ENCODE measurements at places on chromosomes 7 and 10.

DNA sequence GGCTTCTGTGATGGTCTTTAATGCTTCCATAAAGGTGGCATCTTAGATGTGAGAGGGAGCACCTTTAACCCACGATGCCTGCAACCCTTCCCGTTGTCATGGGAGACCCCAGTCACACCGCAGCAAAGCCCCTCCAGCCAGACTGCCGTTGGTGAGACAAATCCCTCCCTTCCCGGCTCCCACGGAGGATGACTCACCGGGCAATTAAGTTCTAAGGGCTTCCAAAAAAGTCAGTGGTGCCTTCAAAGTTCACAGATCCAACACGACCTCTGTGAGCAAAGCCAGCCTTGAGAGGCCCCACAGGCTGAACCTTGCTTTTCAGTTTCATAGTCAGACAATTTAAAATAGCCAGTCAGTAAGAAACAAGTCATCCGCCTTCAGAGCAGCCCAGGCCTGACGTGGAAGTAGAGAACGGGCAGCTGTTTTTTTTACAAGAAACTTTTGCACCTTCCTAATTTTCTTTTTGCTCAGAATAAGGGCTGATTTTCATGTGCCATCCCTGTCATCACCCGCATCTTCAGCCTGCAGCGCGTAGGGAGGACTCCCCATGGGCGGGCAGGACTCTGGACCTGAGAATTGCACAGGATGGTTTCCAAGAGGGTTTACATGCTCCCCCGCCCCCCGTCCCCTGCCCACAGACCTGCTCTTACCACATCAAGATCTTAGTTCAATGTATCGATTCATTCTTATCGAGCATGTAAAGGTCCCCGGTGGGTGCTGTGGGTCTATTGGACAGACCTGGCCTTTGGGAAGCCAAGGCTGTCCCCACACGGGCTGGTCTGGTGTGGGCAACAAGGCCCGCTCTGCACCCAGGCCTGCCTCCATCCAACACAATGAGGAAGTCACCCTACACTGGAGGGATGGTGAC is 333.9 kb downstream of the DNAJB6 start:
- DNase-seq, result no peak

DNA sequence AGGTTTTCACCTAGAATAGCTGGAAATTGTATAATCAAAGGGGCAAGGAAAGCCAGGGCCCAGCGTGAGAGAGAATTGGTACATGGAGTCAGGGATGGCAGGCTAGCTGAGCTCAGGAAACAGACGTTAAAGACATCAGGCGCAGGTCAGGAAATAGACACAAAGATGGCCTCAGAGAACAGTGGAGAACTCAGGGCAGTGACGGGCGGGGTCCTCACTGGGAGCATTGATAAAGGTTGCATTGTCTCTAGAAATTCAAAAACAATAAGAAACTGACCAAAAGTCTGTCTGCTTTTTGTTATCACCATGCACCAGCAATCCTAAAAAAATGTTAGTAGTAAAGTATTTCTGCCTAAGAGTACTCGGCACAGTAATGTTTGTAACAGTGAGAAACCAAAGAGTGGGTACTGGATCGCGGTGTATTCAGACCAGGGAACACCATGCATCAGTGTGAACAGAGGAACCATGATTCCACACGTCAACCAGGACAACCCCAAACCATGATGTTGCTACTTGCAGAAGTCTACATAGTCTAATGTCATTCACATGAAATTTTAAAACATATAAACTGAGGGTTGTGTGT is 81.9 kb upstream of the AUTS2 start:
- no peak for DNase-seq

- no peak for DNase-seq
Observed at GRCh38 chr10:20993389-20993788, 96.3 kb upstream of the NEBL start.

- no peak for DNase-seq
Observed at GRCh38 chr7:142357953-142358520, 100.2 kb upstream of the PRSS58 start.

DNA sequence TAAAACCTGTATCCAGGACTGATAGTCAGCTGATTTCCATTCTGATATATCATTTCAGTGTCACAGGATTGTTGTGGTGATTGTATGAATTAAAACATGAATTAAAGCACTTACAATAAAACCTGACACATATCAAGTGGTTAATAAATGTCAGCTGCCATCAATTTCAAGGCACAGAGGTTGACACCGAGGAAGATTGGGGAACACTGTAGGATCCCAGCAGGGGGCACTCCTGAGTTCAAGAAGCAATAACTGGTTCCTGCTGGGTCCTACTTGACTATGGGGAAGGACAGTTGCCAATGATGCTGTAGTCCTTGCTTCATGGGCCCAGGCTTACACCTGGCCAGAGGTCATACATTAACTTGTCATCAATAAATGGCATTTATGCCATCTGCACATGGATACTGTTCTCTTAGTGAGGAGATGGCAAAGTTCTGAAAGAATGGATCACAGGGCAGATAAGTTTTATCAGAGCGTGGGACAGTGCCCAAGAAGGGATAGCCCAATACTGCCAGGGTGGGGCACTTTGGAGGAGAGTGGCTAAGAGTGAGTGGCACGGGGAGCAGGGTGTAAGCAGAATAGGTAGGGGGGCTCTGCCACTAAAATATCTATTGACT is 24.1 kb downstream of the FZD1 start:
- DNase-seq, result peak; percentile 46

GRCh38 chr7:107996072-107996882 is 6.7 kb downstream of the LAMB1 start:
- DNase-seq, result no peak

GRCh38 chr7:139916717-139917395 is 87.8 kb downstream of the TBXAS1 start:
- DNase-seq, result no peak

GRCh38 chr10:120474956-120475355 is 17.9 kb downstream of the PLPP4 start:
- no peak for DNase-seq

DNA sequence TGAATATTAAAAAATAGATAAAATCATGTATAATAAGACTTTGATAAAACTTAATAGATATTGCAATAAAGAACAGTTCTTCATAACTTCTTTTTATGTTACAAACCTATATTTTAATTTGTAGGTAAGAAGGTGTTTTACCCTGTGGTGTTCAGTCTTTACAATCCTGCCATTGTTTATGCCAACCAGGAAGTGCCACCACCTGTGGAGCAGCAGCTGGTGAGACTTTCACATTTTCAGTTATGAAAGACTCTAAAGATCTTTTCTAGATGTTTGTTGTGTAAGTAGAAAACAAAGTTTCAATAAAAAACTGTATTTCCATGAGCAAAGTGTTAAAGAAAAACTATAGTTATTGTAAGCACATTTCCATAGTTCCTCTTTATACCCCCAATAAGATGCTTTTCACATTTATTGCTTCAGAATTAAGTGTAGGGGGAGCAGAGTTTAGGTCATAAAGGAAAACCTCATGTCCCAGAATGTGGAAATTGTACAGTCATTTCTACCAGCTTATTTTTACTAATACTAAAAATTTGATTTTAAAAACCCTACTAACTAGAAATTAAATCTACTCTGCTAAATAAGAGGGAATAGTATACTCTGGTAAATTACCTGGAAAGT is 28.7 kb downstream of the CSGALNACT2 start:
- no peak for DNase-seq

- no peak for DNase-seq
Observed at GRCh38 chr7:14389595-14389994, 400.1 kb upstream of the ETV1 start.

DNA sequence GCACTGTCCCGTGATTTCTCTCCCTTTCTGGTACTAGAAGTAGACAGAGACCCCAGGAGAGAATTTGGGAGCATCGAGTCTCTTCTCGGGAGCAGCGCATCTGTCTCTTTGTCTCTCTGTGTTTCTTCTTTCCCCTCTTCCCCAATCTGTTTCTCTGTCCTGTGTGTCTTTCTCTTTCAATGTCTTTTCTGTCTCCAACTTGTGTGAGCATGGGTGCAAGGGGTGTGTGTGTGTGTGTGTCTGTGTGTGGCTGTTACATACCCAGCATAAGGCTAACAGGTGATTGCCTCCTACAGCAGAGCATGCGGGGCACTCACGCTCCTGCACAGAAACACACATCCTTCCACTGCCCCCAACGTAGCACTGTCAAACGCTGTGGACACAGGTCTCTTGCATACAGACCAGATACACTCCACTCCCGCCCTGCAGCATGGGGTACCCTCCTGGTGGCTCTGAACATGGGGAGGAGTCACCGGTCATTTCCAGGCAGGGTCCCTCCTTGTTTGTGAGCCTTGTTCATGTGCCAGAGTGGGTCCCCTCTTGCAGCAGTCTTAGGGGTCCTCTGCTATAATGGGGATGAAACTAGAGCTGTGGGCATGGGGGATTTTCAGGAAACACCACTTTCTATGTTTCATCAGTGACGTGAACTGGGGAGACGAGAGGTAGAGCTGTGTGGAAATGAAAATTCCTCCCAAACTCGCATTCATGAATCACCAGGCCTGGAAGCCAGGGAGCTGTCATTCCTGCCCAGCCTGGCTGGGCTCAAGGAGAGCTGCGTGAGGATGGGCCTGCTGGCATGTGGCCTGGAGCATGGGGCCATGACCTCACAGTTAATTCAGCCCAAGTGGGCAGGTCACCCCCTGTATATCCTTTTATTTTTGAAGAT is 980 bp downstream of the ADAMTS14 start:
- DNase-seq, result no peak

- no peak for DNase-seq
Observed at GRCh38 chr10:101818872-101819633, 809 bp upstream of the OGA start.

GRCh38 chr10:92923416-92923815 is 75.1 kb downstream of the EXOC6 start:
- no peak for DNase-seq

DNA sequence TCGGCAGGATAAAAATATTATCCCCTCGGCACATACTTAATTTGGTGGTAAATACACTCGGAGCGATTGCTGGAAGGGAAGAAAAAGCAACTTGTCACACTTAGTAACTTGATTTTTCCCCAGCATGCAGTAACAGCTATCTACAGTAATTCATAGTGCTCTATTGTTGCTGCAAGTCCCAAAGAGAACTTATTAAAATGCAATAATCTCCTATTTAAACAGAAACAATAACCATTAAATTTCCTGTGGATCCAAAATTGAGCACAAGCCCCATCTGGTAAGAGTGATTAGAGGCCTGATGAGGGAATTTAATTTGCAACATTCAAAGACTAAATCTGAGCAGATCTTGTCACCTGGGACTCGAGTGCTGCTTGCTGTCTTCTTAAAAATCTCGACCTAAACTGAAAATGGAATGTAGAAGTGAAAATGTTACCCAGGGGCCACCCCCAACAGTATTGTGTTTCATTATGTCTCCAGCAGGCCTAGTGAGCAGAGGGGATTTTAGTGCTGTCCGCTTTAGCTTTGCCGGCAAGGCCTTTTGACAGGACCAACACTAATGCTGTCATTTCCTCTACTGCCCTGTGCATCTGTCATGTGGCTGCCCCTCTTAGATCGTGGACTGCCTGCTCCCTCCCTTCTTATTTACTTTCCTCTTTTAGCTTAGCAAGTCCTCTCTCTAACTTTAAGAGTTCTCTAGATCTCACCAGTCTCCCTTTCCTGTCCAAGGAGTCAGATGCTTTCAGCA is 639.7 kb downstream of the AUTS2 start:
- DNase-seq, result no peak

DNA sequence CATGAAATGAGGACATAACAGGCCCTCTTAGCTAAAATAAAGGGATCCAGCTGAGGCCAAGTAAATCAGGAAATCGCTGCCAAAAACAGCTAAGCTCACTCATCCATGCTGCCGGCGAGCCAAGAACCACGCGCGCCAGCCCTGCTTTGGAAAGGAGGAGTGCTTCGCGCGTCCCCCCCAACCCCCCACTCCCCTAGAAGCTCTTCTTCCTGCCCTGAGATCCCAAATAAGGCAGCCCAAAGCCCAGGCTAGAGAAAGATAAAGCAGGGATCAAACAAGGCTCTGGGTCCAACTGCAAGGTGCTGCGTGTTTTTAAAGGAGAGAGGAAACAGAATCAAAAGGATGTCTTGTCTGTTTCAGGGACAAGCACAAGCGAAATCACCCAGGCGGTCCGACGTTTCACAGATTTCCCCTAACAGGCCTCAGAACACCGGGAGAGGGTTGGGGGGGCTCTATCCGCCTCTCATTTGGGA is 168.3 kb upstream of the AUTS2 start:
- DNase-seq, result peak; percentile 21

DNA sequence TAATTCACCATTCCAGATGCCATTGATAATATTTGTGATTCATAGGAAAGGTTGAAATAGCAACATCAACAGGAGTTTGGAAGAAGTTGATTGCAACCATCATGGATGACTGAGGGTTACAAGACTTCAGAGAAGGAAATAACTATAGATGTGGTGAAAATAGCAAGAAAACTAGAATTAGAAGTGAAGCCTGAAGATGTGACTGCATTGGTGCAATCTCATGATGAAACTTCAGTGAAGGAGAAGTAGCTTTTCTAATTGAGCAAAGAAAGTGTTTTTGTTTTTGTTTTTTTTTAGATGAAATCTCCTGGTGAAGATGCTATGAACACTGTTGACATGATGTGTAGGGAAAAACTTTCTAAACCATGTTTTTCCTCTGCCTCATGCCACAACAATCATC is 18.7 kb upstream of the CD36 start:
- no peak for DNase-seq

DNA sequence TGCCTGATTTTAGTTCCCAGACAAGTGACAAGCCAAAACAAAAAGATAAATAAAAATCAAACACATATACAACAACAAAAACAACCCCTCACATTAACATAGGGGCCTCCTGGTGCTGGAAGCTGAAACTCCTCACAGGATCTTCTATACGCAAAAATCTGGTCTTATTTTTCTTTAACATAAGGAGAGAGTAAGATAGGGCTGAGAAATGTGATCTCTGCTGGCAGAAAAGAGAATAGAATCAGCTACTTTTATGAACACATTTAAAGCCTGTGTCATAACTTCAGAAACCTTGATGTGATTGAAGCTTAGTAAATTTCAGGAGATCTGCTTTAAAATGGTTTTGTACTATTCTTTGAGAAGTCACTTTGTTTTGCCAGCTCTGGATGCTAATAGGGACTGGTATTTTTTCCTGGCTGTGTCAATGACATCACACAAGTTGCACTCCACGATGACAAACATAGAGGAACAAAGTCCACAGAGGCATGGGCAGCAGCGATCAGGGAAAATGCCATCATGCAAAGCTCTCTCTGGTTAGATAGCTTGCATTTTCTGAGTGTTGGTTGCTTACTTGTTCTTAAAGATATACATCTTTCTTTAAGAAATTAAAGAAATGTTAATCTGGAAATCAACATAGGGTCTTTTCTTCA is 176.6 kb upstream of the SP4 start:
- no peak for DNase-seq

DNA sequence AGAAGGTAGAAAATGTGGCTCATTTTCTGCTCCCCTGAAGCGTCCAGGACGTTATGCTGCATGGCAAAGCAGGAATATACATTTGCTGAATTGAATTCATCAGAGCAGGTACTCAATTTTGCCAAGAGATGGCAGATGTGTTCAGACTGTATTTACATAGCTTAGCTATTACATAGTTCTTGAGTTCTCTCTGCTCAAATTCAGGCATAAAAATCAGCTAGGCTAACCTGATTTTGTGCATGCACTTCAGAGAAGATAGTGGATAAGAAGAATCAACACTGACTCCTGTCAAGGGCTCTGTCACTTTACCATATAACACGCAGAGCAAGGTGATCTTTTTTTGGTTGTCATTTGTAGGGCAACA is 209.2 kb upstream of the FAM3C start:
- DNase-seq, result no peak

GRCh38 chr10:103193820-103194529 is 903 bp upstream of the NT5C2 start:
- DNase-seq, result no peak
